Endothelial cell of umbilical vein (primary cell): ENCODE measurements at places on chromosomes 16 and 17. TPM values are rescaled to one million over a fixed set of nuclear protein-coding genes. Genes with fewer than 3 reads are reported as not detected.

DNA sequence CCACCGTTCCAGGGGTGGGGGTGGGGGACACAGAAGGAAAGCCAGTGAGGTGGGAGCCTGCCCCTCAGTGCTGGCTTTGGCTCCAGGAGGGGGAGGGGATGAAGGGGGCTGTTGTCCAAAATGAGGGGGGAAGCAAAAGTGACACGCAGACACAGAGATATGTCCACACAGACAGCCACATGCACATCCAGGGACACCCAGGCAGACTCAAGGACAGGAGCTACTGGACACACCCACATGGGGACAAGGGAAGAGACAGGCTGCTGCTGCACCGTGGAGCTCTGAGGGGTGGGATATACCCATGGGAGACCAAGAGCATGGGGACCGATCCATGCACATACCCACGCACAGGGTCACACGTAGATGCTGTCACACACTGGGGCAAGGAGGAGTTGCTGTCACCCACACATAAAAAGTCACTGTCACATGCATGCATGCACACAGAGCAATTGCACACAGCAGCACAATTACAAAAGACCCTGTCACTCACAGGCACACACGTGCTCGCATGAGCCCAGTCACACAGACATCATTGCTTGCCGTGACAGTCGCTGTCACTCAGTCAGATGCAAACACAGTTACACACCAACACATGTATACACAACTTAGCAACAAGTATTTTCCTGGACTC, 1.3 kb downstream of the THRA start:
- DNase-seq, result no peak

GRCh38 chr17:70905796-70906195, 736.5 kb downstream of the KCNJ2 start:
- DNase-seq, result no peak

DNA sequence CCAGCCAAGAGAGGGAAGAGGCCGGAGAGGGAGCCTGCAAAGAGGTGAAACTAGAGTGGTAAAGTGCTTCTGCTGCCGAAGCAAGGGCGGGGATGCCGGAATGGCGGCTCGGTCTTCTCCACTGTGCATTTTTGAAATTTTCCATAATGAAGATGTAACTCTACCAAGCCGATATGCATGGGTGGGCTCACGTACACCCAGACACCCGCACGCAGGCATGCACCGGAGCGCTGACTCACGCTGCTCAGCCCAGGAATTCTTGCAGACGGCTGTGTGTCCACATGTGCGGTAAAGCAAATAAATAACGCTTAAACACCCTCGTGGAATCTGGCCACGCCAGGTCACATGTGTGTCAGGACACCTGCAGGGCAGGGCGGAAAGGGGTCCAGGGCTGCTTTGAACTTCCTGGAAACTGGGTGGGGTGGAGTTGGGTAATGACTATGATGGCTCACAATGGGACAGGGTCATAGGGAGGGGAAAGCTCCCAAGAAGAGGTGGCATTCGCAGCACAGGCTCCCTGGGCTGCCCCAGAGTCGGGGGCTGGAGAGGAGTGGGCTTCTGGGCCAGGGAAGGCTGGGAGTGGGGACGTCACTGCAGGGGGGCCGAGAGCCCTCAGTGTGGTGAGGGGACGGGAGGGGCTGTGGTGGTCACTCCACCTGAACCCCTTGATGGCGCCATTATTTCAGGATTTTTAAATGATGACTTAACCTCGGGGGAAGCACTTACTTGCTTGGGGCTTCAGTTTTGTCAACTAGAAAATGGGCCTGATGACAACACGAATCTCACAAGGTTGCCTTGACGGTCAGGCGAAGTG, 265.5 kb downstream of the PARN start:
- no peak for DNase-seq

- DNase-seq, result peak; percentile 88
Measured at GRCh38 chr16:67902831-67903230, 9.8 kb downstream of the PSKH1 start.

- DNase-seq, result no peak
Measured at GRCh38 chr17:8823279-8823678, 24.1 kb upstream of the MFSD6L start.

DNA sequence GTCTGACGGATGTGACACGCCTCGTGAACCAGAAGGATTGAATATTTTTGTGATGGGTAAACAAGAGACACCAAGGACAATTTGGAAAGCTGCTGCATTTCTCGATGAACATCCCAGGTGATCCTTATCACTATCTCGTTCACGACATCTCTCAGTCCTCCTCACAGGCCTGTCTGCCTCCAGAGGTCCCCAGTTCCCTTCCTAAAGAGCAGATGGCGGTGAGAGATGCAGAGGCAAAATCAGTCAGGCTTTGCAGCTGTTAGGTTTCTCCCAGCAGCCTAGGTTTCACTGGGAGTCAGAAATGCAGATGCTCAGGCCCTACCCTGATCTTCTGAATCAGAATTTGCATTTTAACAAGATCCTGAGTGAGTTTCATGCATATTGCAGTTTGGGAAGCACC, 23.6 kb downstream of the SCPEP1 start:
- DNase-seq, result no peak

GRCh38 chr17:2705888-2706795, 5.4 kb downstream of the CLUH start:
- DNase-seq, result no peak

- DNase-seq, result no peak
Measured at GRCh38 chr17:6070430-6070912, 292 bp downstream of the WSCD1 start.

DNA sequence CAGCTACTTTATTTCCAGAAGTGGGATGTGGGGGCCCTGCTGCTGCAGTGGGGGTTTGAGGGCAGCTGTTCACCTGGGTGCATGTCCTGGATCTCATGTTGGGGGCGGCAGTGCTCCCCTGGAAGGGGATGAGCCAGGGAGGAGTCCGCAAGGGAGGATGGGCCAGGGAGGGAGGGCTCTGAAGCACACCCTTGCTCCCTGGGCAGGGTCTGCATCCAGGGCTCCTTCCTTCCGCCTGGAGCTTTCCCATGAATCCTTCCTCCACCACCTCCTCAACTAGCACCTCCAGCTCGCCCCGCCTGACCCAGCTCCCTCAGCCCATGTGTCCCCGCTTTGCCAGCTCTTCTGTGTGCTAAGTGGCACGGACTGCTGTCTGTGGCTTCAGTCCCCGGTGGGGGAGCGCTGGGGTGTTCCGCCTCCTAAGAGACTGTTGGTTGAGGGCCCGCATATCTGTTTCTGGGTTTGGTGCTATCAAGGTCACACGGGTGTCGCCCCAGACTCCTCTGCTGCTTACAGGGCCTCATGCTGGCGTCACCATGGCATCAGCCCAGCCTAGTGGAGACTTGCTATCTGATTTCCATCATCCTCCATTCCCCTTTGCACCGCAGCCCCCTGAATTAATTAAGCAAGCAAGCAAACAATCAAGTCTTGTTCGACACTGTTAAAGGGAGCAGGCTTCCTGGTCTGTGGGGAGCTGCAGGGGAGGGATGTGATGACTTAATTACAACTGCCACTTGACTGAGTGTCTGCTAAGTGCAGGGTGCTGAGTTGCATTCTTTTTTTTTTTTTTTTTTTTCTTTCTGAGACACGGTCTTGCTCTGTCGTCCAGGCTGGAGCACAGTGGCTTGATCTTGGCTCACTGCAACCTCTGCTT, 71.8 kb downstream of the PRKCA start:
- no peak for DNase-seq

DNA sequence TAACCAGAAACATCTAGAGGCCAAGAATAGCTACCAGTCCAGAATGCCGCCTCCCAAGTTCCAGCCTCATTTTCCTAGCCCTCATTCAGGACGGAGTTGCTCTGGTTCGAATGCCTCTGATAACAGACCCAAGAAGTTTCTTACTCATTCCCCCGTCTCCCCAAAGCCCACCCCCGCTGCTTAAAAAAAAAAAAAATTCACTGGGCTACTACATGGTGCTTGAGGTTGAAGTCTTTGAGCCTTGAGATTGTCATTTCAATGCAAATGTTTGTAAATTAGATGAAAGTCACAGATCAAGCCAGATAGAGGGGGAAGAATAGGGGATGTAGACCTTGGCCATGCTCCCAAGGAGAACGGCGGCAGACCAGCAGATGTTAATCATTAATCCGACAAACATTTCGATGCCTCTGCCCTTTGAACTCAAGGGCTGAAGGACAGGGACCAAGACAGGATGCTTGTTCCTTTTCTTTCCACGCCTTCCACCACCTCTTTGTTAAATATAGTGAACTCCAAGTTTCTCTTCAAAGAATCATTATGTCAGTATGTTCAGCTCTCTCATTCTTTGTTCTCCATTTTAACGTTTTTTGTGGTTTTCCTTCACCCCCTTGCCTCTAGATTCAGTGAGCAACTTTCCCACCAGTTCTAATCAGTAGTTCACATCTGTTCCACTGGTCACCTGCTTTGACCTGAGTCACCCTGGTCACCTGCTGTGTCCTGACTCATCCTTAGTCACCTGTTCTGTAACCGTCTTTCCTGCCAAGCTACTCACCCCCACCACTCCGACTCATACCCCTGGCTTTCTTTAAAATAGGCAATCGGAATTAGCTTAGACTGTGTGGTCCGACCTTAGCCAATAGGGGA, 190.3 kb downstream of the CPPED1 start:
- DNase-seq, result peak; percentile 18

DNA sequence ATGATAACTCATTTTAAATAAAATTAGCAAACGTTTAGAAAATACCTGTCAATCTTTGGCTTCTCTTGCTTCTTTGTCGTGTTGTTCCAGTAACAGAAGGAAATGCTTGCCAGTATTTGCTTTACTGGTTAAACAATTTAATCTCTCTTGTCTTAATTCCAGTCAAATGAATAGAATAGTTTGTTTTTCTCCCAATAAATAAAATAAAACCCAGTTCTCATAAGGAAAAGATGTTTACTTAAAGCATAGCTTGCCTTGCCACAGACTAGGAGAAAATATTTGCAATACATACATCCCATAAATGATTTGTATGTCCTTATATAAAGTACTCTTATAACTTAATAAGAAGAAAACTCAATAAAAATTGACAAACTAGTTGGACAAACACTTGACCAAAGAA, 43.9 kb upstream of the TEKT3 start:
- DNase-seq, result no peak

DNA sequence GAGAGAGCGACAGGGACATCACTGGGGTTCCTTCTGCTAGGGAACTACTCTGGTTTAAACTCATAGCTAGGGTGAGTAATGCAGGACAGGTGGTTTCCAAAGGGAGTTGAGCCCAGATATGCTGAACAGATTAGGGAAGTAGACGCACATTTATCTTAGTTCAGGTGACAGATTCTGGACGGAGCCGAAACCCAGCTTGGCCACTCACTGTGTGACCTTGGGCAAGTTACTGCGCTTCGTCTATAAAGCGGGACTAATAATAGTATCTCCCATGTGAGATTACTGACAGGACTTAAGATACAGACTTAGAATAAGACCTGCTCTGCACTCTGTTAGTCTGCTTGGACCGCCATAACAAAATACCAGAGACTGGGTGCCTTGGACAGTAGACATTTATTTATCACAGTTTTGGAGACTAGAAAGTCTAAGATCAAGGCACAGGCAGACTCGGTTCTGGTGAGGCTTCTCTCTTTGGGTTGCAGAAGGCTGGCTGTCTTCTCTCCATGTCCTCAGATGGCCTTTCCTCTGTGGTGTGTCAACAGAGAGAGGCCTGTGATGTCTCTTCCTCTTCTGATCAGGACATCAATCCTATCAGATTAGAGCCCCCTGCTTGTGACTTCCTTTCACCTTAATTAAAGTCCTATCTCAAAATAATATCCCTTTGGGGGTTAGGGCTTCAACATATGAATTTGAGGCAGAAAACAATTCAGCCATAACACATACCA, 12.1 kb downstream of the SCNN1G start:
- DNase-seq, result no peak

DNA sequence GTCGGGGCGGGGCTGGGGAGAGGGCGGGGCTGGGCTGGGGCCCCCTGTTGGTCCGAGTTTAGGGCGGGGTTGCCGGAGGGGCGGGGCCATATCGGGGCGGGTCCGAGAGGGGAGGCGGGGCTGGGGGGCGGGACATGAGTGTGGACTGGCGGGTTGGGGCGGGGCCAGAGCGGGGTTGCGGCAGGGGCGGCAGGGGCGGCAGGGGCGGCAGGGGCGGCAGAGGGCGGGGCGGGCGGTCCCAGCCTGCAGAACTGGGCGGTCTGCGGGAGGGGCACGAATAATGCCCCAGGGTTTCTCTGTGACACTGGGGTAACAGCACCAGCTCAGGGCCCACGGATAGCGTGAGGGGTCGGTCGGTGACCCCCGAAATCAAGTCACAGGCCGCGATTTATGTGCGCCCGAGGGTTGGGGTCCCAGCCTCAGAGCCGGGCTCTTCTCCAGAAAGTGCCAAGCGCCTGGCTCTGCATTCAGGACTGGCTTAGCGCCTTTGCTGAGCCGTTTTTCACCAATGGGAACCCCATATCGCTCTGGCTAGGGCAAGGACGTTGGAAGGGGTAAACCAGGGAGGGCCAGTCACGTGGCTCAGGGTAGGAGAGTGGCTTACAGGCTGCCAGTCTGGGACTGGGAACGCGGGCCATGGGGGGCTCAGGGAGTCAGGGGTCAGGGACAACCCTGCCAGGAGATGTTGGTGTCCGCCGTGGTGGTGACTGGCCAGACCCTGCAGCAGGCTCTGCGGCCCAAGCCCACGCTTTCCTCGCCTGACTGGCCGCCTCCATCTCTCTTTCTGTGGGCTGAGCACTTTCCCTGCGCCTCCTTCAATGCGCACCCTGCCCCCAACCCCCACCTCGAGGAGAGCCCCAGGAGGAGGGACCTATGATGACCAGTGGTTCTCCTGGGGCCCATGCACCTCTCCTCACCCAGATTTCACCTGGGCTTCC, 1.2 kb upstream of the METTL26 start:
- DNase-seq, result no peak

The ACE gene
- 207 and 226 TPM in 2 replicates for total RNA-seq
